Lower leg skin (tissue), 4 donors: ENCODE measurements at places on chromosomes 2 and 18. TPM values are rescaled to one million over a fixed set of nuclear protein-coding genes. Genes with fewer than 3 reads are reported as not detected.

DNA sequence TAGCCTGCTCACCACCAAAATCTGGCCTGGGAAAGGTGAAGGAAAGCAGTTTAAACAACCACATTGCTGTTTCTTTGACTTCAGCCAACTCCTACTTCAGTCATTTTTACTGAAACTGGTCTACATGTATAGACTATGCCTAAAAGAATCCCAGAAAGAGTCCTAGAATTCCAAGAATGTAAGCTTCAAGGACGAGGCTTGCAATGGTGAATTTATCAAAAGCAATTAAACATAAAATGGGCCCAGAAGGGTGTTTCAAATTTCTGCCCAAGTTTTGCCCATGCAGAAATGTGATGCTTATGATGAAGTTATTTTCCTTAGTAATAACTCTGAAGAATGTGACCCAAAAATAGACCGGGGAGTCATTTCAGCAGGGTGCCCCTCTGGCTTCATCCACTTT, 16.6 kb downstream of the EN1 start:
- DNase-seq = peak; percentile 2

DNA sequence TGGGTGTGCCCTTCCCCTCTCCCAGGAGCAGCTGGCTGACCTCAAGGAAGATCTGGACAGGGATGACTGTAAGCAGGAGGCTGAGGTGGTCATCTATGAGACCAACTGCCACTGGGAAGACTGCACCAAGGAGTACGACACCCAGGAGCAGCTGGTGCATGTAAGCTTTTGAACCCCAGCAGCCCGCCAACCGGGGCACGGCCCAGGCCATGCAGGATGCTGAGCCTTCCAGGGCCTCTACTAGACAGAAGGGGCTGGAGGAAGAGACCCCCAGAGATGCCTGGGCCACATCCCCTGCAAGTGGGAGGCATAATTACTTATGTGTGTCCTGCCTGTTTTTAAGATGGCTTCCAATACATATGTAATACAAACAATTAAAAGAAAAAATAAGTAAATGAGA, 239.3 kb downstream of the GLI2 start:
- no peak for DNase-seq

- DNase-seq = no peak
Measured at GRCh38 chr2:113133704-113134598, 6.6 kb downstream of the IL1RN start.

Gene MC2R
- not detected for total RNA-seq

Gene UCN
- total RNA-seq = 0.84 TPM

GRCh38 chr2:218259099-218259961, 1.5 kb upstream of the GPBAR1 start:
- peak; percentile 58 for DNase-seq

Gene GALR1
- total RNA-seq = not detected

GRCh38 chr2:212052412-212053159, 486.0 kb downstream of the ERBB4 start:
- no peak for DNase-seq

DNA sequence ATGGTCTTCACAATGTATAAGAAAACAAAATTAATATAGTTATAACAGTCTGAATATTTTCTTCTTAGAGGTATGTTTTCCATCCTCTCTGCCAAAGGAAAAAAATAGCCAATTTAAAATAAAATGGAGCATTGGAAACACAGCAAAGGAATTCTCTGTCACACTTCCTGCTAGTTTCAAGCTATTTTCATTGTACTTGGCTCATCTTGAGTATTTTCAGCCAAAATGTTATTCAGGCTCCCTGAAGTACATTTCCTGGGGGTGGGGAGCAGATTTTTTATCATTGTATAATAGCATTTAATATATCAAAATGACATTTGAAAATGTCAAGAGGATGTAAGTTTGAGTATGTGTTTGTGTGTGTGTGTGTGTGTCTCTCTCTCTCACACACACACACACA, 463.6 kb upstream of the REG3G start:
- no peak for DNase-seq

GRCh38 chr2:39648580-39648979, 17.1 kb upstream of the TMEM178A start:
- DNase-seq = no peak

Gene COLEC12
- 8.5 TPM for total RNA-seq

DNA sequence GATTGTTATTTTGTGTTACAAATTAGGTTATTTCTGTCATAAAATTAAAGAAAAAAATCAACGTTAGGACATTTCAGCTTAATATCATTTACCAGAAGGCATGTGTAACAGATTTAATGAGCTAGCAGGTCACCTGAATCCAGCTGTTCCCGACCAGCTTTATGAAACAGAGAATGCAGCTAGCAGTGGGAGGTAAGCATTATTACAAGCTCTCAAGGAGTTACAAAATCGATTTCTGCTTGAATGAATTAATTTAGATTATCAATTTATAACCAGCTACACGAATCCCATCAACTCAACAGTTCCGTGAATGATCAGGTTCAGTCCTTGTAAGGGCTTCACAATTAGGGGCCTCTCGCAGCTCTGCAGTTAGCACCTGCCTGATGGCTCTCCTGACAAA, 211.9 kb downstream of the PTGR3 start:
- DNase-seq = no peak

GRCh38 chr2:105378921-105379383, 19.9 kb downstream of the FHL2 start:
- peak; percentile 67 for DNase-seq

Gene NRBP1
- 79.7 TPM for total RNA-seq

DNA sequence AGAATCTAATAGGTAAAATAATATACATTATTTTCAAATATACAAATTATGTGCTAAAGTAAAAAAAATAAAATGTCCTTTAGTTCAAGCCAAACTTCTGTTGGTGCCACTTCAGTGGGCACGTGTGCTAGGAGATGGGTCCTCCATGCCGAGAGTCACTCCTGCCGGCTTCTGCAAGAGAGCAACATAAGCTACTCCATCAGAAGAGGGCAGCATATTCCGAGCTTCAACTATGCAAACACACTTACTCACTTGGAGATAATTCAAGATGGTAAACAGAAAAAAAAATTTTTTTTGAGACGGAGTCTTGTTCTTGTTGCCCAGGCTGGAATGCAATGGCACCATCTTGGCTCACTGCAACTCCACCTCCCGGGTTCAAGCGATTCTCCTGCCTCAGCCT, 24.4 kb downstream of the CNOT11 start:
- DNase-seq = no peak

Gene GALM
- 12.1 TPM for total RNA-seq

DNA sequence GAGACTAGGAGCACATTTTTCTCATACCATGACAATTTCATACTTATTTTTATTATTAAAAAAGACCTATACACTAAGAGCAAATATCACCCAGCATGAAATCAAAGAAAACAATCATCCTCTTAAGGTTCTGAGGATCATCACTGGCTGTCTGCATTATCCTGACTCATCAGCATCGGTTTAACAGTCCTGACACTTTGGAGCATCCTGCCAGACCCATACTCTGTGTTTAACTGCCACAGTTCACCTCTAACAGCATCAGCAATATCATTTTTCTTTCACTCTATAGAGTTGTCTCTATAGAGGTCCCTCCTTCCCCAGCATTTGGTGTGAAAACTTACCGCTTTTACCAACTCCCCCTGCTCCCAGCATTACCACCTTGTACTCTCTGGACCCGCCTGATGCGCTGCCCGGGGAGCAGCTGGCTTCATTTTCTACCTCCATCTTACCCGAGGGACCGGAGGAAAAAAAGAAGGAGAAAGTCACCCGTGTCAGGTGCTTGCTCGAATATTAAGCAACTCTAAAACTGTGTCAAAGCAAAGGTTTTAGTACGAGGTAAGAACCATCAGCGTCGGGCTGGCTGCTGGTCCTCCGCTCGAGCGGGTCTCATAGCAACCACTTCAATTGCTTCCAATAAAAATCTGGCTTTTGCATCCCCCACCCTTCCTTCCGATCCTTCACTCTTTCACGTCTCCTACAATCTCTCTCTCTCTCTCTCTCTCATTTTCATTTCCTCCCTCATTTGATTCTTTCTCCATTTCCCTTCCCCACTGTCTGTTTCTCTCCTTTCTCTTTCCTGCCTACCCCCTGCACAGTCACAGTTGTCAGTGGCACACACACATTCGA, at the start of gene RIT2:
TSS of gene RIT2 (minus strand) at position 610 of the 846 bp plus-strand sequence.
- DNase-seq = no peak

Gene CYTIP
- total RNA-seq = 8.3 TPM

- DNase-seq = no peak
Measured at GRCh38 chr18:63683152-63683551, 19.6 kb upstream of the SERPINB11 start.

DNA sequence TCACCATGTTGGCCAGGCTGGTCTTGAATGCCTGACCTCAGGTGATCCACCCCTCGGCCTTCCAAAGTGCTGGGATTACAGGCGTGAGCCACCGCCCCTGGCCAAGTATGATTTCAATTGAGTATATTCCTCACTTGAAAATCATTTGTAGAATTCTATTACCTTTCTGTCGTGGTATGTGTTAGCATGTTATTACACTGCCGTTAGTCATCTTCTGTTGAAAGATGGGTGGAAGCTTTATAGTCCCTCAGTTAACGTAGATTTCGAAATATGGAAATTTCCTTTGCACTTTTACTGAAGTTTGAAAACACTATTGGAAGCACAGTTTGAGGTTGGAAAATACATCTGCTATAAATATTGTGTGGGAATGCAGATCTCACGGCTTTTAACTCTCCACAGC, 14.7 kb downstream of the NIFK start:
- DNase-seq = no peak

DNA sequence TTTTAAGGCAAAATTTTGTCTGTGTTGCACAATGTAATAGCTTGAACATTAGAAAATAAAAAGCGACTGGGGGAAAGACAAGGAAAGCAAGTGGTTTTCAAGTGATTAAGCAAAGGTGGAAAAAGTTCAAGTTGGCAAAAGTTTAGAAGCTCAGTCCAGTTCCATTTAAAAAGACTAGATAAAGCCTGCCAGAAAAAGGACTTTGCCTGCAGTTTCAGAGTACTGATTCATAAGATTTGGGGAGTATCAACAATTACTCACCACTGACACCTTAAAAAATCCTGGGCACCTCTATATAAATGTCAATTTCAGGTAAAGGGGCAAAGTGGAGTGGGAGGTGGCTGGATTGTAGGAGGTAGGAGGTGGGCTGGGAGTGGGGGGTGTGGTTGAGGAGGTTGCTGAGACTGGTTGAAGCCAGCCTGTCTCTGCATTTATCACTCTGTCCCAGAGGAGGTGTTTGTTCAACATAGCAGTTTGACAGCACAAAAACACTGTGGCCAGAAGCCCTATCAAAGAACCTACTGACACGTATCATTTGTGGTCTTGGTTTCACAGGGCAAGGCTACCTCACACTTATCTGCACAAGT, 14.6 kb downstream of the ZEB2 start:
- no peak for DNase-seq

- DNase-seq = peak; percentile 79
Measured at GRCh38 chr2:239398521-239398921, 2.3 kb downstream of the HDAC4 start.

DNA sequence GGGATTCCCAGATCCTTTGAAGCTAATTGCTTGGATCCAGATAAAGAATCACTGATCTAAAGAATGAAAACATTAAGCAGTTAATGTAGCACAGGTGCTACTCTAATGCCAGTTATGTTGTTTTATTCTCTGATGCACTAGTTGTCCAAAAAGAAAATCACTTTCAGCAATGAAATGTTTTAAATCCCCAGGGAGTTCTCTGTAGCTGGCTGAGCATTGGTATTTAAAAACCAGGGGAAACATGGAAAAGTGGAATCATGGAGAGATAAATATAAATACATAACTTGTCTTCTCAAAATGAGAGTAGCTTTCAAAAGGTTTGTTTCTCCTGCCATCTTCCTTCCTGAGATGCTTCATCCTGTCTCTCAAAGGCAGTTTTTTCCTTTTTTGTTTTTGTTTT, 37.7 kb downstream of the CD302 start:
- DNase-seq = no peak

DNA sequence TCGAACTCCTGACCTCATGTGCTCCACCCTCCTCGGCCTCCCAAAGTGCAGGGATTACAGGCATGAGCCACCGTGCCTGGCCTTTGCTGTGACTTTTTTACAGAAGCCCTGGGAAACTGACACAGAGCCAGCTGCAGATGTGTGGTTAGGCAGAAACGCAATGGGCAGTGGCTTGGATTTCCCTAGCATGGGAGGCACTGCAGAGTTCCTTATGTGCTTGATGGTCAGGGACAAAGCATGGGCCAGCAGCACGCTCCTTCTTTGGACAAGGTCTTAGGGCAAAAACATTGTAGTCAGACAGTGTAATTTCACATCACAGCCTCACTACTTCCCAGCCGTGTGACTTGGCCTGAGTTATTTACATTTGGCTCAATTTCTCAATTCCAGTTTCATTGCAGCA, 153.9 kb downstream of the RNF144A start:
- no peak for DNase-seq

- DNase-seq = peak; percentile 9
Measured at GRCh38 chr2:119480718-119481142, 43.6 kb downstream of the SCTR start.

DNA sequence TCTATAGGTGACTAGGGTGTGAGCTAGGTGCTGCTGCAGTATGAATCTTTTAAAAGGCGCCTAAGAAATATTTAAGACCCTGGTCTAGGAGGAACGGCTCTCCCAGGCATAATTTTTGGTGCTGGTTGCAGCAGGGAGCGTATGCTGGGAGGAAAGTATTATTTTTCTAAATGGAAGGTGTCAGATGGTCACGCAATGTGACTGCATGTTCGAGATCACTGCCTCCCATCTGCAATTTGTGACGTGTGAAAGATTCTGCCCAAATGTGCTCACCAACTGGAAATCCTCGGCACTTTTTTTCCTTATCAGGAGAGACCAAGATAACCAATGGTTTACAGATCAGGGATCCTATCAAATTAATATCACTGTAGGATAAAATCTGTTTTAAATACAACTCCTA, 95.6 kb upstream of the KLHL14 start:
- no peak for DNase-seq

Gene POTEJ
- not detected for total RNA-seq

GRCh38 chr2:15177103-15177502, 384.0 kb downstream of the NBAS start:
- DNase-seq = no peak

DNA sequence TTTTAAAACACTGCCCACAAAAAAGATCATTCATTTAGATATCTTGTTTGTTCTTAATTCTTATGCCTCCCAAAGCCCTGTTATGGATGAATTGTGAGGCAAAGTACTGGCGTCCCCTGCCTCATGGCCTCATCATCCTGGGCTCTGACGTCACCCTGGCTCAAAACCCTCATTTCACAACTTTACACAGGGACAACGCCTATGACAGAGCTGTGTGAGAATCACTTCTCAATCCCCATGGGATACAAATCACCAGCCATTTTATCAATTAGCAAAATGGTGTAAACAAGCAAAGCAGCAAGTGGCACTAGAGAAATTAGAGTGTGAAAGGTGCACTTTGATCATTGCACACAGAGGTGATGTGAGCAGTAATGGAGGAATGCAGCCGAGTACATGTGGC, 16.6 kb downstream of the FHOD3 start:
- no peak for DNase-seq
